ENCODE measurements at places on chromosomes 1 and 21.

DNA sequence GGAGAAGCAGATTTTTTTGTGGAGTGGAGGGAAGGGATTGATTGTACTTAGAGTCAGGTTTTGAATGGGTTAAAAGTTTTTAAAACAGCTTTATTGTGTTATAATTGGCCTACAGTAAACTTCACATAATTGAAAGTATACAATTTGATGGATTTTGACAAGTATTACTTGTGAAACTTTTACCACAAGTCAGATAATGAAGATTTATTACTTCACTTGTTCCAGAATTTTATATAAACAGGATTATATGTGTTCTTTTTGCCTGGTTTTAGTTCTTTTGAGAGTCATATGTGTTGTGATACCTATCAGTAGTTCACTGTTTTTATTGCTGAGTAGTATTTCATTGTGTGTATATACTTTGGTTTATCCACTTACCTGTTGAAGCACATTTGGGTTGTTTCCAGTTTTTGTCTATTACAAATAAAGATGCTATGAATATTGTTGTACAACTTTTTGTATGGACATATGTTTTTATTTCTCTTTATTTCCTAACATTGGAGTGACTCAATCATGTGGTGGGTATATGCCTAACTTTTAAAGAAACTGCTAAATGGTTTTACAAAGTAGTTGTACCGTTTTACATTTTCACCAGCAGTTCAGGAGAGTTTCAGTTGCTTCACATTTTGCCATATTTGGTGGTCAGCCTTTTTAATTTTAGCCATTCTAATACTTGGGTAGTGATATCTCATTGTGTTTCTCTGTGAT lies 71.0 kb downstream of the DYRK1A start:
- DNase-seq, result no peak

DNA sequence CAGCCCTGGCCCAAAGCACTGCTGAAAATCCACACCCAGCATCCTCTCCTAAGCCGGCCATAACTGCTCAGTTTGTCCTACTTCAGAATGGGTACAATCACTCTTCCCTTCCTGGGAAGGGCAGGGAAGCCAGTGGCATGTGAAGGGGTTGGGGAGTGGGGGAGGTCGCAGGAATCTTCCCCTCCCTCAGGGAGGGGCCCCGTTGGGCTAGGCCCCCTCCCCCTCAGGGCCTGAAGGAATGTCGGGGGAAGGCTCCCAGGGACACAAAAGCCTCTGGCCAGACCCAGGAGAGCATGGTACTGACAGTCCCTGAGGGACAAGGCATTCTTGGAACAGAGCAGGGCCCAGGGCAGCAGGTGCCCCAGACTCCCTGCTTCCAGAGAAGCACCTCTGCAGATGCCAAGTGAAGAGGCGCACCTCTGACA lies 1.2 kb downstream of the ELOVL1 start:
- DNase-seq, result no peak

DNA sequence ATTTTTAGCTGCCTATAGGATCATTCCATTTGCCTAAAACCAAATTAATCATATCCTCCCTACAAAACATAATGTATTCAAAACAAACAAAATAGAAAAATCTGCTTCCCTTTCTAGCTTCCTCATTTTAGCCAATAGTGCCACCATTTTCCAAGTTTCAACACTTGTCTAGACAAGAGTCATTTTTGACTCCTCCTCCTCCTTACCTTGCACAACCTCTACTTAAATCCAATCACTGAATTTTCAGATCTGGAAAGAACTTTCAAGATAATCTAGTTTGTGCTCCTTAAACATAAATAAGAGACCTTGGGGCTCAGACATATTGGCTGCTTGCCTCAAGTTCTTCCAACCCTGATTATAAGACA lies 7.4 kb downstream of the STX6 start:
- no peak for DNase-seq

GRCh38 chr21:14836950-14837349 lies 227.8 kb downstream of the NRIP1 start:
- no peak for DNase-seq

GRCh38 chr1:217747156-217747769 lies 116.1 kb downstream of the SPATA17 start:
- no peak for DNase-seq

- peak; percentile 33 for DNase-seq
Observed at GRCh38 chr1:54976747-54977146, 3.7 kb upstream of the TMEM61 start.

DNA sequence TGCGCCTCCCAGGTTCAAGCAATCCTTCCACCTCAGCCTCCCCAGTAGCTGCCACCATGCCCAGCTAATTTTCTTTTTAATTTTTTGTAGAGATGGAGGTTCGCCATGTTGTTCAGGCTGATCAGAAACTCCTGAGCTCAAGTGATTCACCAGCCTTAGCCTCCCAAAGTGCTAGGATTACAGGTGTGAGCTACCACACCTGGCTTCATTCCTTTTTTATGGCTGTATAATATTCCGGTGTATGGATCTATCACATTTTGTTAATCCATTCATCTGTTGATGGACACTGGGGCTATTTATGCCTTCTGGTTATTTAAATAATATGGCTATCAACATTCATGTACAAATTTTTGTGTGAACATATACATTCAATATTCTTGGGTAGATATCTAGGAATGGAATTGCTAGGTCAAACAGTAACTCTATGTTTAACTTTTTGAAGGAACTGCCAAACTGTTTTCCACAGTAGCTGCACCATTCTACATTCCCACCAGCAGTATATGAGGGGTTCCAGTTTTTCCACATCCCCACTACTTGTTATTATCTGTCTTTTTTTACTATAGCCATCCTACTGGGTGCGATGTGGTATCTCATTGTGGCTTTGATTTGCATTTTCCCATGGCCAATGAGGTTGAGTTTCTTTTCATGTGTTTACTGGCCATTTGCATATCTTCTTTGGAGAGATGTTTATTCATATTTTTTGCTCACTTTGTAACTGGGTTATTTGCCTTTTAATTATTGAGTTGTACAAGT lies 11.0 kb downstream of the SLC27A3 start:
- no peak for DNase-seq

DNA sequence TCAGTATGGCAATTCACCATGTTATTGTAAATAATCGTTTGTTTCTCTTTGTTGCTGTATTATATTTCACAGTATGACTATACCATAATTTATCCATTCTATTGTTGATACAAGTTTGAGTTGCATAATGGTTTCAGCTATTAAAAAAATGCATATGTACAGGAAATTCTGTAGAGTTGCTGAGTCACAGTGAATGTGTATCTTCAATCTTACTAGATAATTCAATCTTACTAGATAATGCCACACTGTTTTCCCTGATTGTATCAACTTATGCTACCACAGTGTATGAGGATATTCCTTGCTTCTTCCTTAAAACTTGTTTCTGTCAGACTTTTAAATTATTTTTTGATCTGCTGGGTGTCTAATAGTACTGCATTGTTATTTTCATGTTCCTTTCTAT lies 3.5 kb upstream of the COA6 start:
- DNase-seq, result no peak

GRCh38 chr21:36948686-36949085 lies 17.8 kb downstream of the HLCS start:
- no peak for DNase-seq

DNA sequence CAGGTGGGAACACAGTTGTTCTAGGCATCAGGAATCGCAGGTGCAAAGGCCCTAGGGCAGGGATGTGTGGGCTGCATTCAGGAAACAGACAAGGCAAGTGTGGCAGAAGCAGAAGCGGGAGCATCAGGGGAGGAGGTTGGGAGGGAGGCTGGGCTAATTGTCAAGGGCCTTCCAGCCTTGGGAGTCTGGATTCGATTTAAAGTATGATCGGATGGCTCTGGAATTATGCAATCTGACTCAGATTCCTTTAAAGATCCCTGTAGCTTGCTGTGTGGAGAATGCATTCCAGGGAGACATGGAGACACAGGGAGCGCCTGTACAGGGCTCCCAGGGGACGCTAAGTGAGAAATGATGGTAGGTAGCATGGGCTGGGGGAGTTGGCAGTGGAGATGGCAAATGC lies 86.5 kb downstream of the LACTBL1 start:
- DNase-seq, result no peak

DNA sequence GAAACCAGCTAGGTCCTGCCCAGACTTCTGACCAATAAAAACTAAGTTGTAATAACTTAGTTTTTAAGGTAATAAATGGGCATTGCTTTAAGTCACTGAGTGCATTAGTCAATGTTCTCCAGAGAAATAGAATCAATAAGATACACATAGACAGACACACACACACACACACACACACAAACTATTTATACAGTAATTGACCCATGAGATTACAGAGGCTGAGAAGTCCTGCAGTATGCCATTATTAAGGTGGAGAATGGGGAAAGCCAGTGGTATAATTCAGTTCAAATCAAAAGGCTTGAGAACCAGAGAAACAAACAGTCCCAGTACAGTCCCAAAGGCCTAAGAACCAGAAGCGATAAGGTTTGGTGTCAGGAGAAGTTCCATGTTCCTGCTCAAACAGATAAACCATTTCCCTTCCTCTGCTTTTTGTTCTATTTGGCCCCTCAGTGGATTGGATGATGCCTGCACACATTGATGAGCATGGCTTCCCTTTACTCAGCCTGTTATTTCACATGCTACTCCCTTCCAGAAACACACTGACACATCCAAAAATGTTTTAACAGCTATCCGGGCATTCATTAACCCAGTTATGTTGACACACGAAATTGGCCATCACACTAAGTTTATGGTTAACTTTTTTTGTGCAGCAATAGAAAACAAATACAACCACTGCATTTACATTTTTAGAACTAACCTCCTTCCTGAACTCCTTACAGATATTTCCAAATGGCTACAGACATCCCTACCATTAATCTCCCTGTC lies 828.2 kb upstream of the NCAM2 start:
- no peak for DNase-seq

DNA sequence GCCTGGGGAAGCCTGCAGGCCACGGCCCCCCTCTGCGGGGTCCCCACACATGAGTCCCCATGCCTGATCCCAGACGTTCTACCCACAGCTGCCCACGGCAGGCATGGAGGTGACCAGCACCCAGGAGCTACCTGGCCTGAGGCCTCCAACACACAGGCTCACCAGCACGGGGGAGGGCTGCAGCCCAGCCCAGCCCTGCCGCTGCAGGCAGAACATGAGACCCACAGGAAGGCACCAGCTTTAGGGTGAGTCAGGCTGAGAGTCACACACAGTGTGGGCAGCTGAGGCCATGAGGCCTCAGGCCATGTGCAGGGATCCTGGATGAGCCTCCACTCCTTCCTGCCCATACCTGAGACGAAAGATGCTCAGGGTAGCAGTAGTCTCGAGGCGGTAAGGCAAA lies 121.1 kb downstream of the PSMG1 start:
- DNase-seq, result no peak
